ENCODE measurements at places on chromosomes 3 and 15. TPM values are rescaled to one million over a fixed set of nuclear protein-coding genes. Genes with fewer than 3 reads are reported as not detected.

The ARHGAP31 gene
- 4.7 TPM for total RNA-seq

DNA sequence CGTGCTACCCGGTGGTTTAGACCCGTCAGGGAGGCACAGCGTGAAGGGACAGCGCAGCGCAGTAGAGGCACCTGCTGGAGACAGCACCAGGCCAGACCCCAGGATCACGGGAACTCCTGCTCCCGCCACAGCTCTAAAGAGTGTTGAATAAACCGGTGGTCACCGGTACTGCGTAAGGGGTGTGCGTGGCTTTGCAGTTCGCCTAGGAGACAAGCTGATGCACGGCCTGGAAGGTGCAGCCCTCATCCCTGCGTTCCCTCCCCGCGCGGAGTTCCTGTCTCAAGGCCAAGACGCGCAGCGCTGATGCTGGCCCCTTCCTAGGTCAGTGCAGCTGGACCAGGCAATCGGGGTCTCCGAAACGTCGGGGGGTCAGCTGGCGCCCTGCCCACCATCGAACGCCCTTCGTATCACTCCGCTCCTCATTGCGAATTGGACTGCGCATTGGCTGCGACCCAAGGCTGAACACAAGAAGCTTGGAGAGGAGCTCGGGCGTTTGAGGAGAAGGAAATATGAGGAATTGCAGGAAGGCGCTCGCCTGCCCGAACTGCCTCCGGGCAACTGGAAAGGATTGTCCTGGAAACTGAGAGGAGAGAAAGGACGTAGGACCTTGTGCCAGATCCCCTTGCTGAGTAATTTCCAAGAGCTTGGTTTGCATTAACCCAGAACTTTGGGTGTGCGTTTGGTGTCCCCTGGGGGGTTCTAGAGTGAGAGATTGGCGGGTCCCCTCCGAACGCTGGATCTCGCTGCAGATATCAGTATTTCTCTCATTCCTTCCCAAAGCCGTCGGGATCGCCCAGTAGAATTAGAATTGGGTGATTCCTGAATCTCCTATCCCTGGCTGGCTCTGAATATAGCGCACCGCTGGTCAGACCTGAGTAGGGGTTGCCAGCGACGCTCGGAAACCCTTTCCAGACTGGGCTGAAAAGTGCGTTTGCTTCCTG, 2.3 kb upstream of the SOX14 start:
- DNase-seq: no peak

DNA sequence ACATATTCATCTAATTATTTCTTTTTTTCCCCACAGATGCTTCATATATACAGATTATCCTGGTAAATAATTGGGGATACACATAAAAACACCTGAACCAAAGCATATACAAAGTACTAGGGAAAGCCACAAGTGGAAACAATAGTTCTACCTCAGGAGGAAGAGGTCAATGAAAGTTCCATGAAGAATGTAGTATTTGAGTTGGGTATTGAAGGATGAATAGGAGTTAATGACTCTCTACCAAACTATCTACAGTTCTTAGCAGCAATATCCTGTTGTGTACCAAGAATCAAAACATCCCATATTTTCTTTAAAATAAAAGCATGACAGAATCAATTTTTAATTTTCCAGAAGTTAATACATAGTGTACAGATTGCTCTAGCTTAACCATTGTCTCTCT, 78.9 kb downstream of the STAC start:
- no peak for DNase-seq

The P4HTM gene
- 26.1 TPM for total RNA-seq

GRCh38 chr3:63064209-63064755, 189.1 kb upstream of the CADPS start:
- DNase-seq: no peak

GRCh38 chr15:49471733-49472132, 48.7 kb downstream of the FGF7 start:
- DNase-seq: no peak

The SV2B gene
- 0.96 TPM for total RNA-seq

GRCh38 chr3:4813909-4814304, 165.3 kb upstream of the BHLHE40 start:
- DNase-seq: peak; percentile 17

DNA sequence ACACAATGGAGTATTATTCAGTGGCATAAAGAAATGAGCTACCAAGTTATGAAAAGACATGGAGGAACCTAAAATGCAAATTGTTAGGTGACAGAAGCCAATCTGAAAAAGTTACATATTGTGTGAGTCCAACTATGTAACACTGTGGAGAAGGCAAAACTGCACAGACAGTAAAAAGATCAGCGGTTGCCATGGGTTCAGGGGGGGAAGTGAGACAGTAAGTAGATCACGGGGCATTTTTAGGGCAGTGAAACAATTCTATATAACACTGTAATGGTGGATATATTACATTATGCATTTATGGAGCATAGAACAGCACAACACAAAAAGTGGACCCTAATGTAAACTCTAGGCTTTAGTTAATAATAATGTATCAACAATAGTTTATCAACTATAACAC, 17.6 kb downstream of the CBLB start:
- DNase-seq: no peak

DNA sequence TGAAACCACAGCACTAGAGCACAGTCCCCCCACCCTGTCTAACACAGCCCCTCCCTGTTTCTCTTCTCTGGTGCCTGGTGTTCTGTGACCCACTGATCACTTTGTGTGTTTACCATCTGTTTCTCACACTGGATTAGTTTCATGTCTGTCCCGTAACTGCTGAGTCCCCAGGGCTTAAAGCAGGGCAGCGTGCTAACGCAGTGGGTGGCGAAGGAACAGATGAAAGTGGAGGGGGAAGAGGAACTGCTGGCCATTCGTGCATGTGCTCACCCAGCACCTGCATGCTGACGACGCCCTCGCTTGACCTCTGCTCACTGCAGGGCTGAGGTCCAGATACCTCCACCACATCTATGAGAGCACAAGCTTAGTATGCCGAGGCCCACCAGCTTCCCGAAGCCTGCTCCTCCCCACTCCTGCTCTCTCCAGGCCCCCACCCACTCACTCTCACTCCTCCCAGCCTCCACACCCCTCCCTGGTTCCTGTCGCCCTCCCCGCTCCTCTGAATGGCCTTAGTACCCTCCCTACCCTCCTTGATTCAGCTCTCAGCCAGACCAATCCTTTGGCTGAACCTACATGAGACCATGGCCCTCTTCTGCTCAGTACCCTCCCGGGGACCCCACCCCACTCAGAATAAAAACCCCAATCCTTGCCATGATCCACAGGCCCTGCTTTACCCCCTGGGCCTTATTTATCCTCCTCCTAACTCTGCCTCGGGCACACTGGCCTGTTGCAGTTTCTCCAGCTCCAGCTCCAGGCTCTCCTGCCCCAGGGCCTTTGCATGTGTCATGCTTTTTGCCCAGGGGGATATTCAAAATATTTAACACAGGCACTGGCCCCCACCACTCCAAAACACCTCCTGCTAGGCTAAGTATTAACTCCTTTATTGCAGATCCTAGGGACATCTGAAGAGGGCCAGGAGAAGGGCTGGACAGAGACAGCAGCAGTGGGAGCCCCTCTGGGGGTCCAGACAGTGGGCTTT, 15.1 kb upstream of the IQSEC1 start:
- no peak for DNase-seq

GRCh38 chr3:75300606-75301005, 363.5 kb upstream of the FRG2C start:
- no peak for DNase-seq

The GCSAM gene
- total RNA-seq: 0.29 TPM

DNA sequence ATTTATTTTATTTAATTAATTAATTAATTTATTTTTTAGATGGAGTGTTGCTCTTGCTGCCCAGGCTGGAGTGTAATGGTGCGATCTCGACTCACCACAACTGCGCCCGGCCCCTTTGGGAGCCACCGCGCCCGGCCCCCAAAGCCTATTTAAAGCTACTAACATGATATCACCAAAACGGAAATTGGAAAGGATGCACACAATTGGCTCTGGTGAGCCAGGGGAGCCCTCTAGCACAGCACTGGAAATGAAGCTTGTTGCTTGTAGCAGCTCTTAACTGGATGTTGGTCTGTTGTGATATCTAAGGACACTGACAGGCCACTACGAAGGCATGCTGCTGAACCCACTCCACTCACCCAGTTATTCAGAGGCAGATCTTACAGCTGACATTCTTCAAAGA, 104.5 kb downstream of the IGF2BP2 start:
- no peak for DNase-seq

DNA sequence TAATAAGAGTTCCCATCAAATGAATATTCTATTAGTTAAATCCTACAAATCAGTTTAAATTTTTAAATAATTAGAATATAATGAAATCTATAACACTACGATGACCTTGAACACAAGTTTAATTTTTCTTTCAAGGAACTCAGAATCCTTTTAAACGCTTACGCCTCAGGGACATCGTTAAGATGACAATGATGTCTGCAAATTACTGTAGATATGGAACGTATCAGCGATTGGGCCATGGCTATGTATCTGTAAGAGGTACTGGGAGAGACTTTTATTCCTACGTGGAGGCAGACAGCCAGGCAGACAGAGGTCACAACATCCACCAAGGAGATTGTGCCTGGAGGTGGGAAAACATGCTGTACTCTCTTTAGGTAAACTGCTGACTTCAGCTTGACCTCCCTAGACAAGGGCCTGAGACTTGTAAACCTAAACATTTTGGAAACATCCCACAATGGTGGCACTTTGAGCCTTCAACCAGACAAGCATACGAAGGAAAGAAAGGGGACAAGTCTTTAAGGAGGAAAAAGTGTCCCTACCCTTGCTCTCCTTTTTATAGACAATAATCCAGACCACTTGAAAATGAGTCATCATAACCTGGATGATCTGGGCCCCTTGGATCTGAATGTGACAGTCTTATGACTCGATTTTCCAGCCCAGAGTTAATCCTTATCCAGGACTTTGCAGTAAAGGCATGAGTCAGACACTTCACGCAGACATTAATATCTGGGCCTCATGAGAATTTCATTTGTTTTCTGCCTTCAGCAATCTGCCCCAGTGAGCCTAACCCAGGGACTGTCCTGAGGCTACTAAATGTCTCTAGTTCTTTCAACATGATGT, 6.8 kb upstream of the LDHAL6B start:
- peak; percentile 61 for DNase-seq

The SLC12A8 gene
- 8.5 TPM for total RNA-seq

DNA sequence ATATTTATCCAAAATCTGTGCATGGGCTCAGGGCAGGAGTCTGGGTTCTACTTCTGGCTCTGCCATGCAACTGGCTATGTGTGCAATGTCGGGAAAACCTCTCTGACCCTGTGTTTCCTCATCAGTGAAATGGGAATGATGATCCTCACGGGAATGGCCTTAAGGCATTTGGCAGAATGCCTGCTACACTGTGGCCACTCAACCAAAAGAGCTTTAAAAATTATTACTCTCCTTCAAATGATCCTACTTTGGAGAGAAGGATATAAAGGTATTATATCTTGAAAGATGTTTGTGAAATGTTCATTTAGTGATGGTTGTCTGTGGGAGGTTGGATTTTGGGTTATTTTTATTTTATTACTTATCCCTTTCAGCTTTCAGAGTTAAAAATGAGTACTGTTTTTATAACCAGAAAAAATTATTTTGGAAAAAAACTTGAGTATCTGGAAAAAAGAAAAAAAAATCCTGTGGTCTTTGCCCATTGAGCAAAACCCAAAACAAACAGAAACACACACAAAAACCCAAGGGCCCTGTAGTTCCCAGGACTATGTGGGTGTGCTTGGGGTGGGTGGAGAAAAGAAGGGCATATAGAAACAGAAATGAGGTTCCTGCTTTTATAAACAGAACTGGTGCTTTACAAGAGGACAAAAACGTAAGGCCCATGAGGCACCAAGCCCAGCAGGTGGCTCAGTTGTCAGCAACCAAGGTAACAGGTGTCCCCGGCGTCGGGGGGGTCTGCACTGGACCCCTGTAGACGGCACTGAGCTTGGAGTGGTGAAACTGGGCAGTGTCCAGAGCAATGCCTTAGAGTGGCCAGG, 22.0 kb downstream of the RGMA start:
- DNase-seq: peak; percentile 72

DNA sequence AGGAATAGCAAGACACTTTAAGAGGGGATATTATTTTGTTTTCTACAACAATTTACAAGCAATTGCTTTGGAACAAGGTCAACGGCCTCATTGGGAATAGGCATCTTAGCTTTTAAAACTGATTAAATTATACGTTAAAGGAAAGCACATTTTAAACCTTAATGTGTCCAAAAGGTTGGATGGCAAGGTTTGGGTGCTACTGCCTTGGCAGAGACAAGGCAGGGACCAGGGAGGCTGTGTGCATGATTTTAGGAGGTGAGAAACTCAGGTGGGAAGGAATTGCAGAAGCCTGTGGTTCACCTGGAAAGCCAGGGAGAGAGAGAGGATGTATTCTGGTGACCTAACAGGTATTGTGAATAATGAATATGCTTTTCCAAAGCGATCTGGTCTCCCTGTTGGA, 54.3 kb downstream of the TGFBR2 start:
- no peak for DNase-seq

GRCh38 chr3:30702828-30703397, 96.5 kb downstream of the TGFBR2 start:
- no peak for DNase-seq

DNA sequence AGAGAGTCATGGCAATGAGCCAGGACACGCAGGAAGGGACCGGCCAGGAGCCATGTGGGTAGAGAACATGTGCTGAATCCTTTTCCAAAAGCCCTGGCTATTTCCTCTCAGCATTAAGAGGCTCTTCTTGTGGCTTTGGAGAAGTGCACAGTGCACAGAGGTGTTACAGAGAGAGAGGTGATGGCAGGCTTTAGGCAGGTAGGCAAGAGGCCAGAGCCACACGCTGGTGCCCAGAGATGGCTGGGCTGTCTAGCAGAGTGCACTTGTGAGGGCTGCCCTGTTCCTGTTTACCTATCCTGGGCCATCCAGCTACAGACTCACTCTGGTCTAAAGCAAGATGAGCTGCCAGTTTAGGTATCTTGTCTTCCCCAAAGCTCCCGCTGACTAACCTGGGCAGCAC, 402.6 kb downstream of the OCA2 start:
- no peak for DNase-seq

- DNase-seq: peak; percentile 16
Measured at GRCh38 chr3:179179979-179180759, 32.0 kb downstream of the PIK3CA start.

DNA sequence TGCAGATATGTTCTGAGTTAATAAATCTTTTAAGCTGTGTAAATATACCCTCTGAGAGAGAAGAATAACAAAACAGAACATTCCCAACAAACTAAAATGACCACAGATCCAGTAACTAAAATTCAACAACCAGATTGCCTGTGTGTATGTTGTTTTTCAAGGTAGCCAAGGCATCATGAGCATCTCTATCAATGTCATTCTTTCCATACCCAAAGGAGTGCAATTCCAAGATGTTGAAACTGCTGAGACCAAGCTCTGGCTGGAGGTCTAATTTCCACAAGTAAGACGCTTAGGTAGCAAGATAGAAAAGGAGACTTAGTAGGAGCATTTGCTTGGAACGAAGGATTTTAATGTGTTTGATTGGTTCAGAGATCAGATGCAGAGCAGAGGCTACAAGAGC, 276.3 kb downstream of the RBMS3 start:
- DNase-seq: no peak

The FAM43A gene
- 1.3 TPM for total RNA-seq

The APOD gene
- 0.83 TPM for total RNA-seq

- no peak for DNase-seq
Measured at GRCh38 chr3:117063930-117064329, 354.4 kb downstream of the TUSC7 start.

The ILDR1 gene
- total RNA-seq: 0.23 TPM
